ENCODE measurements at places on chromosomes 7 and 10.
A peak's percentile ranks its signal among the peaks of the same experiment; 100 is the strongest.

GRCh38 chr7:142806022-142806356 lies 35.2 kb downstream of the PRSS2 start:
- no peak for DNase-seq

DNA sequence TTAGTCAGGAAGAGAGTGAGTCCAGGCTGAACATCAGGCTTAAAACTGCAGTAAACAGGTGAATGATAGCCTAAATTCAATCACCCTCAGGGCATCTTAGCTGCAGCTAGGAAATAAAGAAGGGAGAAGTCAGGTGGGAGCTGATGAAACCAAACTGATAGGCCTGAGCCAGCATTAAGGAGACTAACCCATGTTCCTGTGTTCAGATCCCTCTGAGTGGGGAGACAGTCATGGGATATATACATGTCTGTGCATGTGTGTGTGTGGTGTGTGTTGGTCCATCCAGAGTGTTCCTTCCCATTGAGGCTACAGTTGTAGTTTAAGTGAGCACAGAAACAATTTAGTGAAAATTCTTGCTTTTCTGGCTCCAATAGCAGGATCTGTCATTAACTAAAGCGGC lies 480.9 kb downstream of the PHTF2 start:
- DNase-seq = no peak

- DNase-seq = no peak
Observed at GRCh38 chr7:33936503-33936902, 31.2 kb downstream of the BMPER start.

DNA sequence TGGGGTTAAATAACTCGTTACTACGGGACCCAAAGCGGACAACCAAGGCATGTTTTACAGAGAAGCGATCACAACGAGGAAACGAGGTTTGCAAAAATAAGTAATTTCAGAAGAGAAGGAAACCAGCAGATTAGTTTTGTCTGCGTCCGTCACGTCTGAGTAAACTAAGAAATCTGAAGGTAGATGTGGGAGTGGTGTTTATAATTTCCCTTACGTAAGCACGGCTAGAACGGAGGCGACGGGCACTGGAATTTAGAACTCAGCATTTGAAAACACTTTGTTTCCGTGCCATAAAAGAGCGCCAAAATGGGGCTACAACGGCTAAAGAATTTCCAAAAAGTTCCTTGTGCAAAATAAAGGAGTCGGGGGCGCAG lies 718 bp upstream of the UMAD1 start:
- DNase-seq = peak; percentile 17

DNA sequence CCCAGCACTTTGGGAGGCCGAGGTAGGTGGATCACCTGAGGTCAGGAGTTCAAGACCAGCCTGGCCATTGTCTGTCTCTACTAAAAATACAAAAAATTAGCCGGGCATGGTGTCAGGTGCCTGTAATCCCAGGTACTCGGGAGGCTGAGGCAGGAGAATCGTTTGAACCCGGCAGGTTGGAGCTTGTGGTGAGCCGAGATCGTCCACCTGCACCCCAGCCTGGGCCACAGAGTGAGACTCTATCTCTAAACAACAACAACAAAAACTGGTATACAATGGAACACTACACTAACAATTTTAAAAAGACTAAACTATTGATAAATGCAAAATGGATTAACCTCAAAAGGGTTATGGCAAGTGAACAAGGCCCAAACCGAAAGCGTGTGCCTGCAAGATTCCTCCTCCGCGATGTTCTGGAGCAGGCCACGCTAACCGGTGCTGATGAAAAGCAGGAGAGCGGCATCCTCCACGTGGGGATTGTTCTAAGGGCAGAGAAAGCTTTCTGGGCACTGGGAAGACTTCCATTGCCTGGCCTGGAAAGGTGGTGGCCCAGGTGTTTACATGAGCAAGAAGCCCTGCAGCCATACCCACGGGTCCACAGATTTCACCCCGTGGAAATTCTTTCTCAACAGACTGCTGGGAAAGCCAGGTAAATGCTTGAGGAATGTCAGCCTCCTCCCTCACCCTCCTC lies 53.8 kb downstream of the PDGFA start:
- DNase-seq = no peak

DNA sequence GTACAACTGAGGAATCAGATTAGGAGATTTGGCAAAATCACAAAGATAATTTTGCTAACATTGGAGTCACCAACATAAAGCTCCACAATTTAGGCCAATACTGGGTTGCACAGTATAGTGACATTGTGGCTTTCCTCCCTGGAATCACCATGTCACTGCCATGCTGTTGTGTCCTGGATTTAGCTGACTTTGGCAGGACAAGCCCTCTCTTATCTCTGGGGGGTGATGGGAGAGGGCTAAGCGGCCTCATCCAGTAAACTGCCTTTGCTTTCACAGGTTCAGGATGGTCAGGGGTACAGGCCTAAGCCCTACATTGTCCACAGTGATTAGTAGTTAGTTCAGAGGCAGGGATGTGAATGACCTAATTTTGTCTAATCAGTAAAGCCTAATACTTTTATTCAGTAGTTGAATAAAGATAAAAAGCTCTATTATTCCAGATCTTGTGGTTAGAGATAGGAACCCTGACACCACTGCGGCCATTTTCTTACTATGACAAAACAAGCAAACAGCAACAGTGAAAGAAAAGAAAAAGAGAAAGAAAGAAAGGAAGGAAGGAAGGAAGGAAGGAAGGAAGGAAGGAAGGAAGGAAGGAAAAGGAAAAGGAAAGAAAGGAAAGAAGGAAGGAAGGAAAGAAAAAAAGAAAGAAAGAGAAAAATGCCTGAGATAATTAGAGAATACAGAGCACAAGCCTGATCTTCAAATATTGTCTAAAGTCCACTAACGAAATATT lies 140.1 kb downstream of the ETV1 start:
- no peak for DNase-seq

- DNase-seq = no peak
Observed at GRCh38 chr10:102642736-102643335, 1.4 kb upstream of the TRIM8 start.

GRCh38 chr7:116770941-116771340 lies 91.4 kb upstream of the CAPZA2 start:
- no peak for DNase-seq

DNA sequence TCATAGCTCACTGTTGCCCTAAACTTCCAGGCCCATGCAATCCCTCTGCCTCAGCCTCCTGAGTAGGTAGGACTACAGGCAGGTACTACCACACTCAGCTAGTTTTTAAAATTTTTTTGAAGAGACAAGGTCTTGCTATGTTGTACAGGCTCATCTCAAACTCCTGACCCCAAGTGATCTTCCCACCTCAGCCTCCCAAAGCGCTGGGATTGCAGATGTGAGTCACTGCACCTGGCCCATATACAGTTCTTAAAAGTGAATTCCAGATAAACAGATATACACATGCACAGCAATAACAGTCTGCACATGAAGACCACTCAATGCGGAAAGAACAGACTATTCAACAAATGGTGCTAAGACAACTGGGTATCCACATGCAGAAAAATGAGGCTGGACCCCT lies 67.8 kb downstream of the SRPK2 start:
- no peak for DNase-seq
